ENCODE measurements at places on chromosomes 11 and 22.

GRCh38 chr11:134792044-134792443, 380.0 kb upstream of the B3GAT1 start:
- DNase-seq = no peak

GRCh38 chr22:36828815-36829214, 12.0 kb upstream of the PVALB start:
- no peak for DNase-seq

GRCh38 chr11:94873916-94874540, 99.3 kb downstream of the CWC15 start:
- no peak for DNase-seq

DNA sequence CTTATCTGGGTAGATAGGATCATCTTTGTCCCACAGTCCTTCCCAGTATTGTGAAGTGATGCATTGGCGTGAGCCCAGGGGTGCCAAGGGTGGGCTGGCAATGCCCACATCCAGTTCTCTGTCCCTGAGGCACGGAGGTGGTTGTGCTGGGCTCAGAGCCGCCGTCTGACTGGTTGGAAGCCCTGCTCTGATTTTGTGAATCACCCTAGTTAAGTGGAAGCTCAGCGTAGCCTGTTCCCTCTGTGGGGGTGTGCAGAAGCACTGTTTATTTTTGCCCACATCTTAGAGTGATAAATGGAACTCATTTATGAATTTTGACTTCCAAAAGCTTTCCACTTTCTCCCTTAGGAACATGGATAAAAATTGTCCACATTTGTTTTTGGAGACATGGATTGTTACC, 13.6 kb downstream of the BCR start:
- no peak for DNase-seq

- no peak for DNase-seq
Measured at GRCh38 chr11:83459798-83460197, 173.6 kb upstream of the CCDC90B start.

DNA sequence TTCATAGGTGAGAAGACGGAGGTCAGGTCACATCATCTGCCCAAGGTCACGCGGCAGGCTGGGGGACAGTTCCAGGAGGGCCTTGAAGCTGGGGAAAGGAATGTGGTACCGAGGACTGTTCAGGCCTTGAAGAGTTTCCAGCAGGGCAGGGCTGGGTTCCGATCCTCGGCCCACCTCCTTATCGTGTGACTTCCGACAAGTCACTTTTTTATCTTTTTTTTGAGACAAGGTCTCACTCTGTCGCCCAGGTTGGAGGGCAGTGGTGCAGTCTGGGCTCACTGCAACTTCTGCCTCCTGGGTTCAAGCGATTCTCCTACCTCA, 623 bp downstream of the NDUFS8 start:
- DNase-seq = no peak

DNA sequence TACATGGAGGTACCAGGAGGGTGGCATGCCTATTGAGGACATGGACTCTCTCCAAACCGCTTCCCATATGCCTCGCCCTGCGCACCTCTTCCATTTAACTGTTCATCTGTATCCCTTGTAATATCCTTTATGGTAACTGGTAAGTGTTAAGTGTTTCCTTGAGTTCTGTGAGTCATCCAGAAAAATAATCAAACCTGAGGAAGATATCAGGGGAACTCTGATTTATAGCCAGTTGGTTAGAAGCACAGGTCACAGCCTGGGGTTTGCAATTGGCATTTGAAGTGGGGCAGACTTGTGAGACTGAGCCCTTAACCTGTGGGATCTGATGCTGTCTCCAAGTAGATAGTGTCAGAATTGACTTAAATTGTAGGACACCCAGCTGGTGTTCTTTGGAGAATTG, 27.6 kb upstream of the CAT start:
- DNase-seq = no peak

GRCh38 chr11:134679592-134679991, 267.6 kb upstream of the B3GAT1 start:
- DNase-seq = no peak

GRCh38 chr11:123382555-123383074, 47.5 kb upstream of the GRAMD1B start:
- peak; percentile 10 for DNase-seq

GRCh38 chr22:46287873-46288751, 8.6 kb upstream of the GTSE1 start:
- DNase-seq = peak; percentile 39

GRCh38 chr11:102791271-102792036, 6.5 kb downstream of the MMP1 start:
- DNase-seq = no peak

DNA sequence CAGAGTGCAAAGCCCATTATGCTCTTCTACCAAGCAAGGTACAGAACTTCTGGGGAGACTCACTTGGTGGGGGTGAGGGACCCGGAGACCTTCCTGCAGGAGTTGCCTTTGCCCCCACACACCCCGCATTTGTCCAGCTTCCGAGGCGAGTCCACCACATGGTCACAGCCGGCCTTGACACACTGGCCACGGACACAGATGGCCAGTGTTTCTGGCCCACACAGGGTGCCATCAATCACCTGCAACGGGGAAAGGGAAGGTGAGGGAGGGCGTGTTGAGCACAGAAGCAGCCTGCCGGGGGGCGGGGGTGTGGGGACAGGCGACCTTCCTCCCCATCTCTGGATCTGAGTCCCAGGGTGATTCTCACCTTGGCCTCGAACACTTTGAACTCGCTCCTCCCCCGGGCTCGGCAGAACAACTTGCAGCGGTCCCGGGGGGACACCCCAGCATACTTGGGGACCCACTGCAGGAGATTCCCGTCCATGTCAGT, 20.0 kb downstream of the ADAMTS8 start:
- no peak for DNase-seq

- DNase-seq = no peak
Measured at GRCh38 chr11:119130662-119131061, 9.3 kb downstream of the HINFP start.

DNA sequence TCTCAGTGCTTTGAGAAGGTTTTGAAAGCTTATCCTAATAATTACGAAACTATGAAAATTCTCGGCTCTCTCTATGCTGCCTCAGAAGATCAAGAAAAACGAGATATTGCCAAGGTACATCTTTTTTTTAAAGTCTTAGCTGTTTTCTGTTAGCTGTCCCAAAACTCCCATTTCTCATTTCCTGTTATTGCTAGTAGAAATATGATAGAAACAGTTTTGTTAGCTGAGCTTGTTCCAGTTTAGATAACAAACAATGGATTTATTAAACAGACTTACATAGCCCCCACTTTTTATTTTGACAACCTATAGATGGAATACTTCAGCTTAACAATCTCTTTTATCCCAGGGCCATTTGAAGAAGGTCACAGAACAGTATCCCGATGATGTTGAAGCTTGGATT, 12.7 kb downstream of the CTR9 start:
- DNase-seq = no peak

GRCh38 chr11:111730871-111731591, 35.2 kb downstream of the PPP2R1B start:
- DNase-seq = no peak

GRCh38 chr22:50522208-50522805, 3.1 kb downstream of the SCO2 start:
- no peak for DNase-seq

- no peak for DNase-seq
Measured at GRCh38 chr11:114288136-114288535, 8.1 kb upstream of the NNMT start.

GRCh38 chr11:11416917-11417316, 63.9 kb upstream of the CSNK2A3 start:
- no peak for DNase-seq

GRCh38 chr22:42299586-42300258, 29.3 kb upstream of the TCF20 start:
- DNase-seq = peak; percentile 23

DNA sequence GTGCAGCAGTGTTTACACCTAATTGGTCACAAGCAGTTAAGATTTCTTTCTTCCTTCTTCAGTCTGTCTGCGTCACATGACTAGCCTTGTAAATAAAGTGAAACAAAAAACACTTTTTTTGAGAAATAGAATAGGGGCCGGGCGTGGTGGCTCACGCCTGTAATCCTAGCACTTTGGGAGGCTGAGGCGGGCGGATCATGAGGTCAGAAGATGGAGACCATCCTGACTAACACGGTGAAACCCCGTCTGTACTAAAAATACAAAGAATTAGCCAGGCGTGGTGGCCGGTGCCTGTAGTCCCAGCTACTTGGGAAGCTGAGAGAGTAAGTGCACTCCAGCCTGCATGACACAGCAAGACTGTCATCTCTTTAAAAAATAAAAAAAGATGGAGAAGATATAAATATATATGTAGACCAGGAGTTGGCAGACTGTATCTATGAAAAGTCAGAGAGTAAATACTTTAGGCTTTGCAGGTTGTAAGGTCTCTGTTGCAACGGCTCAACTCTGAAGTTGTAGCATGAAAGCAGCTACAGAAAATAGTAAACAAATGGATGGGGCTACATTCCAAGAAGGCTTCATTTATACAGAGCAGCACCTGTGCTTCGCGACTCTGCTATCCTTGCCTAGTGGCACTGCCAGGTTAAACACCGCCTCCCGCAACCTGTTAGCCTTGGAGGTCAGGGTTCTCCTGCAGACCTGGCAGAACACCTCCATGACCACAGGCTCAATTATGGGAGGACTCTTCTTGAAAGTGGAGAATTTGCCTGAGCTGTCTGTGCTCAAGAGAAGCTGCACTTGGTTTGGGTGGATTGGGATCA, 55.9 kb downstream of the PPP6R2 start:
- no peak for DNase-seq

GRCh38 chr22:35781898-35782297, 64.2 kb downstream of the APOL5 start:
- DNase-seq = no peak

- DNase-seq = no peak
Measured at GRCh38 chr22:36419912-36420882, 32.4 kb upstream of the MYH9 start.

GRCh38 chr11:33884601-33885000, 7.3 kb downstream of the LMO2 start:
- no peak for DNase-seq

- no peak for DNase-seq
Measured at GRCh38 chr11:13760115-13760514, 91.6 kb downstream of the FAR1 start.

- no peak for DNase-seq
Measured at GRCh38 chr11:1888347-1888753, 3.3 kb downstream of the PRR33 start.

GRCh38 chr11:83241291-83241946, 44.7 kb downstream of the CCDC90B start:
- DNase-seq = no peak

DNA sequence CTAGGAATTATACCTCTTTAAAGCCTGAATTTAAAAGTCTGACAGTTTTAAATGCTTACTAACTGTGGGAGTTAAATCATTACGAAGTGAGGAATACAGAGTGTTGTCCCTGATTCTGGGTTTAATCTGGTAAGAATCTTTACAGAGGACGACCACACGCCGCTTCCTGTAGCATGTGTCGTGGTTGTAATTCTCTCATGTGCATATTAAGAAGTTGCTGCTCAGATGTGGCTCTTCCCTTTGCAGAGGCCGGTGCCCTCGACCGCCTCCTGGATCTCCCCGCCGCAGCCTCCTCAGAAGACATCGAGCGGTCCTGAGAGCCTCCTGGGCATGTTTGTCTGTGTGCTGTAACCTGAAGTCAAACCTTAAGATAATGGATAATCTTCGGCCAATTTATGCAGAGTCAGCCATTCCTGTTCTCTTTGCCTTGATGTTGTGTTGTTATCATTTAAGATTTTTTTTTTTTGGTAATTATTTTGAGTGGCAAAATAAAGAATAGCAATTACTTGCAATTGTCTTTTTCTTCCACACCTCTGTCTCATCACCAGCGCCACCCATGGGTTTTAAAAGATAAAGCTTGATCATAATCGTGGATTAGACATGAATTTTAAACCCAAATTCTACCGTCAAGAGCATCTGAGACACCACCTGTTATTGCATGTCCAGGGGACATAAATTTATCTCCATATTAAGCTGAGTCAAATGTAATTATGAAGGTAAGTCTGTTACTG, 6.5 kb downstream of the GAL start:
- peak; percentile 36 for DNase-seq

DNA sequence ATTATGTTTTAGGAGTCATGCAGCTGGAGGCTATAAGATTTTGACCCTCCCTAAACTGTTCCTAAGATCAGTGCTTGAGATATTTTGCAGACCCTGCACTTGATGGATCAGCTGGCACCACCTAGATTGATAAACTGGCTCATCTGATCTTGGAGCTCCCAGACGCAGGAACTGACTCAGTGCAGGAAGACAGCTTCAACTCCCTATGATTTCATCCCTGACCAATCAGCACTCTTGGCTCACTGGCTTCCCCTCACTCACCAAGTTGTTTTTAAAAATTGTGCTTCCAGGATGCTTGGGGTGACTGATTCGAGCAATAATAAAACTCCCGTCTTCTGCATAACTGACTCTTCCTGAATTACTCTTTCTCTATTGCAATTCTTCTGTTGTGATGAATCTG, 637.5 kb upstream of the FAT3 start:
- DNase-seq = no peak

DNA sequence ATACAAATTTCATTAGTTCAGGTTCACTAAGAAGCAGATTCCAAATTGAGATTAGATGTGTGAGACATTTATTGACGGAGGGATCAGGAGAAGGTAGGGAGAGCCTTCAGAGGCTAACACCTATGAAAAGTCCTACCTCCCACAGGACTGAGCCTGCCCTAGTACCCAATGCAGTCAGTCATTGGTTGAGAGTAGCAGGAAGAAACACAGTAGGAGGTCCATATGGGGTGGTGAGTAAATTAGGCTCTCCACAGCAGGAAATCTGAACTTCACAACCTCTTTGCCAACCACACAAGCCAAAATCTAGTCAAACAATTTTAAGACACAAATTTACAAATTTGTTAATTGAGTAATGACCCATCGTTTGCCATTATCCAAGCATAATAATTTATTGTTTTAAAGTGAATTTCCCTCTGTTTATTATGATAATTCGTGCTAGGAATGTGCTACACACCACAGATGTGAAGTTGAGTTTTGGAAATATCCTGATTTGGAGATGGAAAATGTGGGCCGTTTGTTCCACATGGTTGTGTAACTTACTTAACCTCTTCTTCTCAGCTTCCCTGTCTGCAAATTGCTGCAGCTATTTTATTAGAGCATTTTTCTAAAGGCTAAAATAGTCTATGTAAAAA, 542.1 kb downstream of the ETS1 start:
- DNase-seq = no peak

GRCh38 chr11:75334976-75335375, 16.5 kb downstream of the ARRB1 start:
- DNase-seq = no peak

GRCh38 chr11:2095542-2095941, 43.6 kb downstream of the IGF2 start:
- no peak for DNase-seq
